ENCODE measurements at places on chromosomes 7 and 10. TPM values are rescaled to one million over a fixed set of nuclear protein-coding genes. Genes with fewer than 3 reads are reported as not detected.
A peak's percentile ranks its signal among the peaks of the same experiment; 100 is the strongest.

GRCh38 chr7:6256677-6257535 is 15.5 kb downstream of the CYTH3 start:
- DNase-seq: no peak

The IGF2BP3 gene
- total RNA-seq: 108 TPM

DNA sequence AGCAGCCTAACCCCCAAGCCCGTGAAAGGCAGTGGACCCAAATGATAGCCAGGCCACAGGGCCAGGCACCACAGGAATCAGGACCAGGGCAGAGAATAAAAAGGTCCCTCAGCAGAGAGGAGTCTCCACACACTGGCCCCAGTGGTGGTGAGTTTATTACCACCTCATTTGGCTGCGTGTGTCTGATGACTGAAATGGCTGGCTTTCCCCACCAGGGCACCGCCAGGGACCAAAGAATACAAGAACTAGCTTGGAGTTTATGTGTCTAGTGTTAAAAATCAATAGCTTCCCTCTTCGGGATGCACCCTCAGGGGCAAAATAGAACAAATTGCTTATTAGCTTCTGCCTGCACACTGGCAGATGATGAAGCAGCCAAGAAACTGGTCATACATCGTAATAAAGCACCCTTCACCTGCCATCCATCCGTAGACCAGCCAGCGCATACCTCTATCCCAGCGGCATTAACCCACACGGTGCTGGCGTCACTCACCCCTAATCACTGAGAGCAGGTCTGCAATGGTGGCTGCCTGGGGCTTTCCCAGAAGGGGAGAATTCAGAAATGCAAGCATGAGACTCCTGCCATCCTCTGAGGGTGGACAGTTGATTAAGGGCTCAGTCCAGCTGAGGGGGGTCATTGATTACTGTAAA is 223.7 kb upstream of the ZMIZ1 start:
- DNase-seq: no peak

- DNase-seq: no peak
These were observed 330.2 kb downstream of the GLRX3 start for GRCh38 chr10:130466271-130466997.

GRCh38 chr10:69846293-69846921 is 44.7 kb downstream of the COL13A1 start:
- DNase-seq: peak; percentile 73

The CCDC146 gene
- 3.5 TPM for total RNA-seq

DNA sequence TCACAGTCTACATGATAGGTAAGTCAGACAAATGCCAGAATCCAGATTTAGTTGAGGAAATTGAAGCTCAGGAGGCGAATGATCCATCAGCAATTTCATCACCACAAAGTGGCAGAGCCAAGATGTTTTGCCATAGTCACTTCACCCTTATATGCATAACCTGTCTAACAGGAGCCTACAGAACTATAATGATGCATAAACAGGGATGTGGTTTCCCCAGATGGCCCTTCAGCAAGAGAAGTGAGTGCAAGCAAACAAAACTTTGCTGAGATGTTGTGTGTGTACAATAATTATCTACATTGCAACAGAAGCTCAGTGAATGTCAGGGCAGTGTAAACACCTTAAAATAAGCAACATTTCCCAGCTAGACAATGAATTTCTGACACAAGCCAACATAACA is 28.6 kb downstream of the PON3 start:
- no peak for DNase-seq

The TYW1 gene
- total RNA-seq: 17.9 TPM

- no peak for DNase-seq
These were observed 5.5 kb downstream of the VIPR2 start for GRCh38 chr7:159139202-159139601.

DNA sequence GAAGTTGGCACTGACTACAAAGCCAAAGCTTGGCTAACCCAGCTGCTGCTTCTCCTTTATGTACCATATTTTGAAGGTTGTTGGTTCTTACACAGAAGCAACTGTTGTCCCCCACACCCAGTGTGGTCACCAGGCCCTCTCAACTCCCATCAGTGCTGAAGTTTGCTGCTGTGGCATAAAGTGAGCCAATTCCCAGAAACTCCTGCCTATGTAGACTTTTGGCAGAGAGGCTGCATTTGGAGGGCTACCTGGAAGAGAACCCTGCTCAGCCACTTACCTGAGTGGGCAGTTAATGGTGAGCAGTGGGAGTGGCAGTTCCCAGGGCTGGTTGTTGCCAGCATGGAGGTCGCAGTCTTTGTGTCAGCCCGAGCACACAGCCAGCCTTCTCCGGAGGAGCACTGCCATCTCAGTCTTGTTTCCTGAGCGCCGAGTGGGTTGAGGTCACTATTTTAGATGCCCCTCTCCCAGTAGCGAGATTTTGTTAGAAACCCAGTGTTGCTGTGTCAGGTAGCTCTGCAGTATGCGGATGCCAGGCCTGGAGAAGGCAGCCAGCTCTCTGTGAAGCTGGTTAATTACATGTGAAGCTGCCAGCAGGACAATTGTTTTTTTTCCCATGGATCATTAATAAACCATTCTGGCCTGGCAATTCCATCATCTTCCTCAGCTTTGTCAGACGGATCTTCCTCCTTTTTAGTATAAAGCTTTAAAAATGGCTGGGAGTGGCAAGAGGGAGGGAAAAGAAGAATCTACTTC is 24.5 kb downstream of the LRRC4 start:
- DNase-seq: no peak

DNA sequence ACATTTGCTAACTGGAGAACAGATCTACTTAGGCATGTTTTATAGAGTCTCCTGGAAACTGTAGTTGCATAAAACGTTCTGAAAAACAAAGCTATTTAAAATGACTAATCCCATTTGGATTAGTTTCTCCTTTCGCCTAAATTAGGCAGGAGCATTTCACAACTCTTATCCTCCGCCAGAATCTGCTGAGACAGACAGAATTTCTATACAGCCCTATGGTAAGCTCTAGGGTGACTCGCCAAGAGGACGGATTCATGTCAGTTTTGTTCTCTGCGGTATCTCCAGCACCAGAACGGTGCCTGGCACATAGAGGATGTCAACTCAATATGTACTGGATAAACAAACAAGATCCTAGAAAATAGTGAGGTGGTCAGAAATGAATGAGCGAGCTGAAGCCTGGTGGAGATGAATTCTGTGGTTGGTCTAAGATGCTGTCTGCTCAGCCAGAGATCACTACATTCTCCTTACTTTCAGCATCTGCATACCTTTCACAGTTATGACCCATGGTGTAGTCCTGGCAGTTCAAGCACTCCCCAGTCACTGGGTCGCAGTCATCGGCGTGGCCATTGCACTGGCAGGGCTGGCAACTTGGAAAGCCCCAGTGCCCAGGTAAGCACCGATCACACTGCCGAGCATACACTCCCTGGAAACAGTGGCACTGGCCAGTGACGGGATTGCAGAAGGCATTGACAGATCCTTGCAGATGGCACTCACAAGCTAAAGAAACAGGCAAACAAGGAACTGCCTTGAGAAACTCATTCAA is 44.0 kb downstream of the LAMB1 start:
- no peak for DNase-seq

DNA sequence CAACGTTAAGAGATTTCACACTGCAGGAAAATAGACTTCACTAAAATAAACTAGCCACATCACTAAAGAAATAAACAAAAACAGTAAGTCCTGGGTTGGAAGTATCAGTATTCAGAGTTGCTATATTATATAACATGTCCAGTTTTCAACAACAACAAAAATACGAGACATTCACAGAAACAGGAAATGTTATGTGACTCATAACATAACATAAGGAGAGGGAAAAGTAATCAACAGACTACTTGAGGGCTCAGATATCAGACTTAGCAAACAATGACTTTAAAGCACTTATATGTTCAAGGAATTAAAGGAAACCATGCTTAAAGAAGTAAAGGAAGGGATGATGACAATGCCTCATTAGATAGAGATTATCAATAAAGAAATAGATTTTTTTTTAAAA is 73.5 kb upstream of the MKLN1 start:
- DNase-seq: no peak

The NRG3 gene
- total RNA-seq: 0.62 TPM

GRCh38 chr10:97182288-97182990 is 3.3 kb downstream of the SLIT1 start:
- DNase-seq: no peak

- DNase-seq: peak; percentile 78
These were observed 29.9 kb upstream of the ZMIZ1 start for GRCh38 chr10:79038841-79039201.

- DNase-seq: no peak
These were observed 643.5 kb upstream of the POT1 start for GRCh38 chr7:125573126-125573525.

DNA sequence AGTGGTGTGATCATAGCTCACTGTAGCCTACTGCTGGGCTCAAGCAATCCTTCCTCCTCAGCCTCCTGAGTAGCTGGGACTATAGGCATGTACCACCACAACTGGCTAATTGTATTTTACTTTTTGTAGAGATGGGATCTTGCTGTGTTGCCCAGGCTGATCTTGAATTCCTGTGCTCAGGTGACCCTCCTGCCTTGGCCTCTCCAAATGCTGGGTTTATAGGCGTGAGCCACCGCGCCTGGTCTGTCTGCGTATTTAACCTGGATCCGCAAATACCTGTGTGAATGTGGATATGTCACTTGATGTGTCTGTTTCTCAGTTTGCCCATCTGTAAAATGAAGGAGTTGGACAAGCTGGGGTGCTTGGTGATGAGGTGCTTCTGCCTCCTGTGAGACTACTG is 123.9 kb downstream of the BAMBI start:
- DNase-seq: no peak

The SLC13A4 gene
- 2.3 TPM for total RNA-seq

Data from H7 (cell line).